DMS79 (cell line): ENCODE measurements at places on chromosomes 11 and 22.

- DNase-seq = no peak
Observed at GRCh38 chr11:61918938-61919704, 1.8 kb upstream of the RAB3IL1 start.

- DNase-seq = peak; percentile 73
Observed at GRCh38 chr11:65381716-65382032, 772 bp downstream of the SLC25A45 start.

DNA sequence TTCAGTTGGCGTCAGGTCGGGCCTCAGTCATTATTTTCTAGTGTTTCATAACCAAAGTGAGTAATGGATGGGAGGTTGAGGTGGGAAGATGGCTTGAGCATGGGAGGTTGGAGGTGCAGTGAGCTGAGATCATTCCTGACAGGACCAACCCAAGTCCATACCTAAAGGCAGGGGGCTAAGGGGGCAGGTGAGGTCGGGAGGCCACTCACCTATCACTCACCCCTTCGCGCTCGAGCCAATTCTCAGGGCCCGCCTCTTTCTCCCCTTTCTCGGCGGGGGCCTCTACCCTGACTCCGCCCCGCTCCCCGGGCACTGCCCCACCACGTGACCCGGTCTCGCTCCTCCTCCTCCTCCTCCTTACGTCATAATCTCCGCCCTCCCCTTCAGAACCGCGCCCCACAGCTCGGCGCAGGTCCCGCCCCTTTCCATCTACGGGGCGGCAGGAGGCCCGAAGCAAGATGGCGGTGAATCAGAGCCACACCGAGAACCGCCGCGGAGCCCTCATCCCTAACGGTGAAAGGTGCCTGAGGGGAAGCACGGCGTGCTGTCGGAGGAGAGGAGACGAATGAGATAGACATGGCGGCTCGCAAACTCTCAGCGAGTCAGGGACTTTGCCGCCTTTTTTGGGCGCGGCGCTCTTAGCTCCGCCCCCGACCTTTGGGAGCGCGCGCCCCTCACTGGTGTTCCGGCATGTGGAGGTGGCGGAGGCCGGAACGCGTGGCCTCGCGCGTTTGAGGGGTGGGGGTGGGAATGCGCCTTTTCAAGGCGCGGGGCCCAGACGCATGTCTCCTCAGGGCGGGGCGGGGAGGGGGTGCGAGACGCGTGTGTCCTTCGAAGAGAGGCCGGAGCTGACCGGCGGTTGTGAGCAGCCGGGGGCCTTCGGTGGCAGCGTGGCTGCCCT, at the start of gene WBP2NL:
Gene WBP2NL, plus strand, starts transcription at position 428 of the 901 bp plus-strand sequence. Its CDS starts 31 bp downstream, at position 459.
- DNase-seq = no peak

- DNase-seq = no peak
Observed at GRCh38 chr22:28299753-28300152, 379.9 kb downstream of the TTC28 start.

- peak; percentile 40 for DNase-seq
Observed at GRCh38 chr11:15288863-15289262, 174.1 kb downstream of the INSC start.

DNA sequence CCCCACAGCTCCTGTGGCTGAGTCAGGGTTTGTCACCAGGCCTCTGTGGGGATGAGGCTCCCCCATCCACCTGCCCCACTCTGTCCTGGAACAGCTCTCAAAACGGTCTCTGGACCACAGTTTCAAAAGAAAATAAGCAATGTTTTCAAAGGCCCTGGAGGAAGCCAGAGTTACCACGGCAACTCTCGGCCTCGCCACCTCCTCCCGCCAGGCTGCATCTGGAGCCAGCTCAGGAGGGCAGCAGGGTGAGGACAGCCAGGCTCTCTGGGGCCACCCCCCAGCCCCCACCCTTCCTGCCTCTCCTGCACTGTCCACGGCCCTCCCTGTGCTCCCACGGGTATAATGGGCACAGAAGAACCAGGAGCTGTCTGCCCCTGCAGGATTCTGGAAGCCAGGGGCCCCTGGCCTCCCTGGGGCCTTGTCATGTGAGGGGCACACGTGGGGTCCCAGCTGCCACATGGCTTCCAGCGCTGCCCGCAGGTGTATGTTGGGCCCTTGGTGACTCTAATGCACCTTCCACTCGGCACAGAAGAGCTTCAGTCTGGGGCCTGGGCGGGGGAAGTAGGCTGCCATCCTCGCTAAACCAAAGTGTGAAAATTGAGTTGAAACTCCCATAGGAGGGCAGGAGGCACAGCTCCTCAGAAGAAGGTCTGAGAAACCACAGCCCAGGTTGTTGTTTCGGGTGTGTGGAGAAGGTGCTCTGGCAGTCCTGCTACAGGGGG, 10.3 kb downstream of the CD81 start:
- DNase-seq = no peak

GRCh38 chr11:44596525-44597276, 31.2 kb downstream of the CD82 start:
- DNase-seq = peak; percentile 55

DNA sequence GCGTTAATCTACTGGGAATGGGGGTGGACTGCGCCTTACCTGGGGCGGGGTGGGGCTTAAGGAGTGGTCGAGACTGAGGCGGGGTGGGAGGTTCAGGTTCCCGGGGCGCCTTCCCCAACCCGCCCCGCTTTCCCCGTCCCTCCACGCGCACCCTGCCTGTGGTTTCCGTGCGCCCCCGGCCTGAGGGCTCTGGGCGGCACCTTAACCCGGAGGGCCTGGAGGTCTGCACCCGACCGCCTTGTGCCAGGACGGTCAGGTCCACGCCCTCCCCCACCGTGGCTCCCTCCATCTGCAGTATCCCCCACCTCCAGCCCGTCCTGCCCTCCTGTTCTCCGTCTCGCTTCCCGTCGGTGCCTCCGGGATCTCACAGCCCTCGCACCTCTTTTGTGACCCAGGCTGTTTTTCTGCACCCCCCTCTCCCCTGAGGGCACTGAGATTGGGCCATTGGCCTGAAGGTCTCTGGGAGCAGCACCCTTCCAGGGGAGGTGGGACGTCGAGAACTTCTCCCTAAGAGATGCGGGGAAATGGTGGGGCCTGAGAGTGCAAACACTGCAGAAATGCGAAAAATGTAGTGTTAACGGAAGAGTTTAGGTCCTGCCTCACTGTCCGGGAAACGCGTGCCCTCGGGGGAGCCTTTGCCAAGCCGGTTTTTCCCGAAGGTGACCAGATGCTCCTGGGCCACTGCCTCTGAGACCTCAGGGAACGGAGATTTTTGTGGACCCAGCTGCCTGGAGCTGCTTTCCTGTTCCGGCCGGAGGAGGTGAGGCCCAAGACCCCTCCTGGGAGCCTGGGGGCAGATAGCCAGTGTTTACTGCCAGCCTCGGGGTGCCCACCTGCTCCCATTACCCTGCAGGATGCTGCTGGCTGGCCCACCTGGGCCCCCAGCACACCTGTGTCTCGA, 1.2 kb upstream of the ASCL2 start:
- DNase-seq = no peak

GRCh38 chr22:26326803-26327202, 102.3 kb upstream of the ASPHD2 start:
- no peak for DNase-seq
